ENCODE measurements at places on chromosomes 2 and 18.
A peak's percentile ranks its signal among the peaks of the same experiment; 100 is the strongest.

DNA sequence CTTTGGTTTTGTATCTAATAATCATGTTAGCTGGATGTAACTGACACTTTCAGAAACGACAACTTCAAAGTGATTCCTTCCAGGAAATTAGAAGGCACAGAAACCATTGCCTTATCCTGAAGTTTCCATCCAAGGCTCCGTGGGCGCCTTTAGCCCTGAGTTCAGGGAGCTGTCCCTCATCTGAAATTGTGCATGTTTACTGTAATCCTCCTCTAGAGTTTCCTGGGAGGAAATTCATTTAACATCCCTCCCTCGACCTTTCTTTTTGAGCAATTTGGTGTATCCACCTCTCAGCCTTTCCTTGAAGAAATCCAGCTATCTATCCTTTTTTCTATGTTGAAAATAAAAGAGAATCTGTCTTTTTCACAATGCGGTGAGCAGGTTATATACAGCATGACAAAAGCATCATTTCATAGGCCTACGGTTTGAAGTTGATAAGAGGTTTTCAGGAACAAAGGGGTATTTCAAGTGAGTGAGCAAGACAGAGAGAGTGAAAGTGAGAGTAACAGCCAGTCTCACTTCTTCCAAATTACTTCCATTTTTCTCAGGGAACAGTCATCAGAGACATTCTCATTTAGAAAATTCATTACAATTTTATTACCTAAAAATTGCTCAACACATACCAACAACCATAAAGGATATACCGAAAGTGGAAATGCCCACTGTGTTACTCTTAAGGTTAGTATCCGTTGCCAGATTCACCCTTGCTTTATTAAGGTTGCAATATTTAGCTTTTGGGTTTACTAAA, 167.3 kb downstream of the MREG start:
- DNase-seq, result no peak

GRCh38 chr18:27599202-27599829, 414.2 kb upstream of the CHST9 start:
- peak; percentile 69 for DNase-seq

DNA sequence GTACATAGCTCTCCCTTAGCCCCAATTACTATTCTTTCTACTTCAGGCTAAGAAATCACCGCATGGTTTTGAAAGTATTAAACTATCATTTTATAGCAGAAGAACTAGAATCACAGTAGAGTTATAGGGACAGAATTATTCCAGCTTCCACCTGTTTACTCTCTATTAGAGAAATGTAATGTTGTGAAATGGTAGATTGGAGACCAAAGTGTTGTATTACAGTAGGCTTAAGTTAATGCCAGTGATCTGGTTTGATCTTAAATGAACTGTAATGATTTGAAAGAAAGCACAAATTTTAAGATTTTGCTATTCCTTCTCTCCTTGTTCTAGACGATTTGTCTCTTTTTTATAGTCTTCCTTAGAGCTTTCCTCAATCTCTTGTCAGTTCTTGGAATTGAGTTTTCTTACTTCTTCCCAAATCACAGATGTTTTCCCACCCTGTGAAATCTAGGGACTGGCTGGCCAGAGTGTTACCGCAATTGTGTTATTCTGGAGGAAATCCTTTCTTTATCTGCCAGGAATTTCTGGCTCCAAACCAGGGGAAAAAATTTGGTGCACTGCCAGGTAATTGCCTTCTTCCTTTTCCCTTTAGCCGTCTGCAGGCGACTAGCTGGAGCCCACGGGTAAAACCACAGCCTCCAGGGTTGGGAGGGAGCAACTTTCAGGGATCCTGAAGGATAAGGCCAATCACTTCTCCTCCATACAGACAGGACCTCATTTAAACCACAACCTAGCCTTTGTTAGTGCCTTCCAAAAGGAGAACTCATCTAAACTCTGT, 51.7 kb downstream of the NOP58 start:
- DNase-seq, result no peak

- no peak for DNase-seq
These were observed 59.5 kb downstream of the MERTK start for GRCh38 chr2:111957872-111958354.

GRCh38 chr2:234679741-234680687, 183.1 kb upstream of the ARL4C start:
- DNase-seq, result no peak

DNA sequence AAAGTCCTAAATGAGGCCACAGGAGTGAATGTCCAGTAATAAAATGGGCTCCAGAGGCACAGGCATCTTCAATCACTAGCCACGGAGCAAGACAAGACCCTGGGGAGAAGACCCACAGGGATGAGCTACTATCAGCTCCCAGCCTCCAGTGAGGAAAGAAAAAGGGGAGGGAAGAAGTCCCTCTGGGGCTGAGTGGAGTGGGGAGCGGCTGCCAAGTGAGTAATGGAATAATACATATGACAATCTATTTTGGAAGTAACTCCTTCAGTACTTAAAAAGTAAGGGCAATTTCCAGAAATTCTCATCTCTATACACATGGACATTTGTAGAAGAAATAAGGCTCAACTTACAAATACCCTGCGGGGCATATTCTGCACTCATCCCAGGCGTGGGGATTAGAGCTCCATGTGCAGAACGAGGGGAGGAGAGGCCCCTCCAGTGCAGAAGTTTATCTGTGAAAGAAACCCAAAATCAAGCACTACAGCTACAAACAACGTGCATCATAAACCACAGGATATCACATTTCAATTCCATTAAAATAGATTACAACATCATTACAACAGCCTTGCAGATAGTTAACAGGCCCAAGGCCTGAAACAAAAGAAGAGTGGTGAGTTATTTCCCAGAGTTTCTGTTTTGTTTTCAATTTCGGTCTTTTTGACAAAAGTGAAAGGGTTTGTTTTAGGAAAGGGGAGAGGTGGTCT, 84.9 kb downstream of the BCL11A start:
- DNase-seq, result no peak

- no peak for DNase-seq
These were observed 151.6 kb upstream of the LRATD1 start for GRCh38 chr2:14480906-14481305.

- DNase-seq, result no peak
These were observed 107.5 kb downstream of the DTNA start for GRCh38 chr18:34817636-34818035.

DNA sequence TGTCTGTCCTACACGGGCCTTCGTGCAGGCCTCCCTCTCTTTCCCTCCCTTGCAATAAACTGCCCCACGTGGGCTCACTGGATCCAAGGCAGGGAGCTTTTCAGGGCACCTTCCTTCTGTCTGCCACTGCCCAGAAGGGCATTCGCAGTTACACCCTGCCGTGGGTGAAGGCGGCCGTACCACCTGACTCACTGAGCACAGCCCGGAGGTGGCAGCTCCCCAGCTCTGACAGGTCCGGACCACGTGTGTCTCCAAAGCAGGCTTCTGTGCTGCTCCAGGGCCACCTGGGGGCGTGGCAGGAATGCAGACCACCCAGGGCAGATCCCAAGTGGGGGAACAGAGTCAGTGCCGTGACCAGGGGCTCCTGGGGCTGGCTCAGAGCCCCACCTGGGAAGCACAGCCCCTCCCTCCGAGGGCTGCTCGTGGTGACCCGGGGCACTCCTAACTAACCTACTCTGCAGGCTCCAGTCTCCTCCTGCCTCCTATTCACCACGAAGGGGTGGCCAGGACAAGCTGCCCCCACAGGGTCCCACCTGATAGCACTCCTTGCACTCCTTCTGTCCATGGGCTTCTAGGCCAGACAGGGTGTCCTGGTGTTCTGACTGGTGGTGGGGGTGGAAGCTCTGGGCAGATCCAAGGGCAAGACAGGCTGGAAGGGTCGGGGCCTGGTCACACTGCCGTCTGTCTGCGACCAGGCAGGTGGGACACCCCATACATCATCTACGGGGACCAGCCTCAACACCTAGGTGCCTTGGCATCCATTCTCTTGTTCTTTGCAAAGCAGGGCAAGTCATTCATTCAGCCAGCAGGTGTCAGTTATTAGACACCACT, 9.7 kb downstream of the SNED1 start:
- DNase-seq, result no peak

DNA sequence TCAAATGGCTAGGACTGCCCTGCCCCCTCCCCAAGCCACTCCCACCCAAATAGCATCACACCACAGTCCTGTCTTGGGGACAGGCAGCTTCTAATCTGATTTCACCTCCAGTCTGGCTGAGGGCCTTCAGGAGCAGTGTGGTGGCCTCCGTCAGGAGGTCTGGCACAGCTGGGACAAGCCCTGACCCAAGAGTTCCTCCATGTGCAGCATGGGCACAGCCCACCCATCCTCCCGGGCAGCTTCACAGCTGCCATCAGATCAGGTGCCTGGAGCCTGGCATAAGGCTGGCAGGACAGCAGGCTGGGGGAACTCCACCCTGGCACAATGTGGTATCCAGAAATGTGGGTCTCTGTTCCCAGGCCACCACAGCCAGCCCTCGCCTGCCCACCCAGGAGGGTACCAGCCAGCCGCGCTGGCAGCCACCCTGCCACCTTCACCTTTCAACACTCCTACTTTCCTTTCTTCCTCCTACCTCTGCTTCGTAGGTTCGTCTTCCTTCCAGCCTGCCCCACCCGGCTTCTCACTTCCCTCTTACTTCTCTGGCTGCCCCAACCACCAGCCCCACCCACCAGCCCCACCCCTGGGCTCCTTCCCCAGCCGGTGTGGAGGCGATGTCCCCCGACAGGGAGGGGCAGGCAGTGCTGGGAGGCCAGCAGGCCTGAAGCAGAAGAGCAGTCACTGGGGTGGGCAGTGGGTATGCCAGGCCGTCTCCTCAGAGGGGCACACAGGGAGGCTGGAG, at the start of gene CAPG:
Gene CAPG, minus strand, starts transcription at position 522 of the 739 bp plus-strand sequence. CDS start 8,221 bp downstream, outside the sequence.
- DNase-seq, result no peak

DNA sequence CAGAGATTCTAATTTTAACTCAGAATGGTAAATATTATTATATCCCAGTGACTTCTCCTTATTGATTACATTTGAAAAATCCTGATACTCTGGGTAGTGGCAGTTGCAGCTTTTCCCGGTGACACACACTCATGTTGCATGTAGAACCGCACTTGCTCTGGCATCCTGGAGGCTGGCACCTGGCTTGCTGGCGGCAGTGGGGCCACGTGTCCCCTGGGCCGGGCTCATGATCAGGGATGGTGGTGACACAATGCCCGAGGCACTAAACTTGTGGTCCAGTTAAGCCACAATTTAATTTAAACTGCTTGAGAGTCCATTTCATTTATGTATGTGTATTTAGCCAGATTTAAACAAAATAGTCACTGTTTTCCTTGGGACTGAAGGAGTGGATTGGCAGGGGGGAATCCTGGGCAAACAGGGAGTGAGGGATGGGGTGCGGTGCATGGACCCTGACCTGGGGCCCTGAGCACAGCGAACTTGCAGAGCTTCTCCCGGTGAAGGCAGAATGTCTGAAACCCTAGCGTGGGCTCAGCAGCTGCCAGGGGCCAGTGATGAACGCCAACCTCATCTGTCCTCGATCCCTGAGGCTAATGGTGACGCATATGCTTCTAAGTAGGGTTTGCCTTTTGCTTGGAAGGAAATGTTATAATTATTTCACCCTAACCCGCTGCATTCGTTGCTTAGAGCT, 50.0 kb downstream of the KCNG2 start:
- DNase-seq, result no peak

DNA sequence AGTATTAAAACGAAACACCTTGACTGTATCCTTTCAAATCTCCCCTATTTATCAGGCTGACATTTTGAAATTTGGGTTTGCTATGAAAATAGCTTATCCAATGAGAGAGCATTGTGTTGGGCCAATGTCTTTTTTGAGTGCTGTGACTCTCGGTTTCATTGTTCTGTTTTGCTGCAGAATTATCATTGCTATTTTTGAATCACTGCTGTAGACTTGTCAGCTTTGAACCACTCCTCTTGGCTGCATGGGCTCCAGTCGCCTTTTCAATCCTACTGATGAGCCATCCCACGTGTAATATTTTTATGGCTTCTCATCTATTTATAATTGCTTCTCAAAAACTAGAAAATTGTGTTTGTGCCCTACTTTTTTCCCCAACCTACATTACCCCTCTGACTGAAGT, 322.8 kb downstream of the LNPK start:
- no peak for DNase-seq

GRCh38 chr18:8661754-8662559, 43.4 kb upstream of the MTCL1 start:
- peak; percentile 51 for DNase-seq

- no peak for DNase-seq
These were observed 207.1 kb downstream of the ACKR3 start for GRCh38 chr2:236776695-236777251.

DNA sequence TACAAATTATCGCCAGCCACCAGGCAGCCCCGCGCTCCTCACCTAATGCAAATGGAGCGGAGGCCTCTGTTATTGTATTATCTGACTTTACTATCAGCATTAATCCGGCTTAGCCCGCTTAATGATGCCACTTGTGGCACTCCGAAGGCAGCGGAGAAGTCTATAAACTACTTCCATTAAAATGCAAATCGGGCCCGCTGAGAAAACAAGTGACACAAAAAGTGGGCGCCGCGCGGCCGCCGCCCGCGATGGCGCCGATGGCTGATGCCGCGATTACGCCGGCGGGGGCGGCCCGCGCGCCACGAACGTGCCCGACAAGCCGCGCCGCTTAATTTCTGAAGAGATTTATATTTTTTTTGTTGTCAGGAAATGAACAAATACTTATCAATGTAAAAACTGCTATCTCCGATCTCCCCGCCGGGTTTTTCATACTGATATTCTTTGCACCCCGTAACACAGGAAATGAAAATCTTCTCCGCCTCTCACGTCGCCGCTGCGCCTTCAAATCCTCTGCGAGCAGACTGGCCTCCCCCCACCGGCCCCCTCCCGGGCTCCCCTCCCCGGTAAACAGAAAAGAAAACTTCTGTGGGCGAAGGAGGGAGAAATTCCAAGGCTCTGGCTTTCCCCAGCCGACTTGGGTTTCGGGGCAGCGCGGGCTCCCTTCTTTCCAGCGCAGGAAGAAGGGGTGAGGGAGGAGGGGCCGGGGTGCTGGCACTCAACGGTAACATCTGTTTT, 221.8 kb downstream of the INSIG2 start:
- peak; percentile 37 for DNase-seq

DNA sequence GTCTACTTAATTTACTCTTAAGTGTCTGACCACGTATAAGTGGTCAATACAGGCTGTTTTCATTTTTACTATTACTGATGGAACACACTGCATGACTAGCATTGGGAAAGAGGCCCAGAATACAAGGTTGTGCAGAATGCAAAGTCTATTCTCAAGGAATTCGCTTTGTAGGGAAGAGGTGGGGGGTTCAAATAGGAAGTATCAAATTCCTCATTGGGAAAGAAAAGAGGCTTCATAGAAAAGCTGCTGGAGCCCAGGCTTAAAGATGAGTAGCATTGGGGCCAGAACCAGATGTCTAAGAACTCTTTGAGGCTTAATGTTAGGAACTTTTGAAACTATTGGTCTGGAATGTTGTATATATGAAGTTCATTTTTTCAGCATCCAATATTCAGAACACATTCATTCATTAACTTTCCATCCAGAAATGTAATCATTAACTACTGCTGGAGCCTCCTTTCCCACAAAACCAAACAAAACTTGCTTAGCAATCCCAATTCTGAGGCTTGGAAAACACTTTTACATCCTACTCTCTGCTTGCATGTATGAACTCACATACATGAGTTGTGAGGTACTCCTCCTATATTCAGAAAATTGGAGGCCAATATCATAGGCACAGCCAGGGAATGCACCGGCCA, 994 bp upstream of the LRATD1 start:
- DNase-seq, result no peak

All from nephron progenitor cell (in vitro differentiated cells).